Kidney (tissue), 22 donors: ENCODE measurements at places on chromosomes 3 and 15. TPM values are rescaled to one million over a fixed set of nuclear protein-coding genes. Genes with fewer than 3 reads are reported as not detected.

- no peak for DNase-seq
Observed at GRCh38 chr15:39777496-39777895, 5.1 kb downstream of the FSIP1 start.

DNA sequence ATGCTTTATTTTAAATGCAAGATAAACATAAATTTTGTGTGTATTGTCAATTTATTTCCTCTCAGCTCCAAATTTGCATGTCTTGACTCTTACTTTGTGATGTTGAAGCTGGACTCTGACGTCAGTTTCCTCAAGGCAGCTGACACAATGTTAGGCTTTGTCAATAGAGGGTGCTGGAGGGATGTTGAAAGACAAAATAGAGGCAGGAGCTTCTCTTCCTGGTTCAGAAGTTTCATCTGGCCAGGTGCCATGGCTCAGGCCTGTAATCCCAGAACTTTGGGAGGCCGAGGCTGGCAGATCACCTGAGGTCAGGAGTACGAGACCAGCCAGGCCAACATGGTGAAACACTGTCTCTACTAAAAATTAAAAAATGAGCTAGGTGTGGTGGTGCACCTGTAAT is 408.6 kb downstream of the GBE1 start:
- peak; percentile 4 for DNase-seq

Gene LMAN1L
- total RNA-seq, result not detected

Gene FYCO1
- 39.1 TPM for total RNA-seq

- DNase-seq, result no peak
Observed at GRCh38 chr3:125200731-125201139, 11.8 kb downstream of the SLC12A8 start.

Gene RARRES1
- total RNA-seq, result 94.0 TPM

DNA sequence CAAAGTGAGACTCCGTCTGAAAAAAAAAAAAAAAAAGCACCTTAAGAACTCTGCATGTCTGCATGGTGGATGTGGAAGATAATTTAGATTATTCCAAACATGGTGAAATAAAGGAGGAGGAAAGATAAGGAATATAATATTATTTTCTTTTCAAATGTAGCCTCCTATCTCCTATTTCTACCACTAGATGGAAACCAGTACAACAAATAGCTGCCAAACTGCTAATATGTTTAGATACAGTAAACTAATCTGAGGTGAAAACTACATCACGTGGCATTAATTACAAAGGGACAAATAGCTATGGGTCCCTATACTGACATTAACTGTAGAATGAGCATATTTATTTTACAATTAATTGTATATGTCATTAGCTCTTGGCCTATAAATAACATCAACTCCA is 197.8 kb downstream of the TBC1D5 start:
- no peak for DNase-seq

GRCh38 chr15:70672081-70672480 is 91.3 kb downstream of the UACA start:
- DNase-seq, result no peak

Gene AEN
- 17.4 TPM for total RNA-seq

- DNase-seq, result no peak
Observed at GRCh38 chr3:179304605-179305004, 18.2 kb upstream of the ZNF639 start.

- no peak for DNase-seq
Observed at GRCh38 chr3:177135841-177136492, 61.3 kb downstream of the TBL1XR1 start.

- DNase-seq, result no peak
Observed at GRCh38 chr15:57306944-57307411, 69.3 kb upstream of the CGNL1 start.

DNA sequence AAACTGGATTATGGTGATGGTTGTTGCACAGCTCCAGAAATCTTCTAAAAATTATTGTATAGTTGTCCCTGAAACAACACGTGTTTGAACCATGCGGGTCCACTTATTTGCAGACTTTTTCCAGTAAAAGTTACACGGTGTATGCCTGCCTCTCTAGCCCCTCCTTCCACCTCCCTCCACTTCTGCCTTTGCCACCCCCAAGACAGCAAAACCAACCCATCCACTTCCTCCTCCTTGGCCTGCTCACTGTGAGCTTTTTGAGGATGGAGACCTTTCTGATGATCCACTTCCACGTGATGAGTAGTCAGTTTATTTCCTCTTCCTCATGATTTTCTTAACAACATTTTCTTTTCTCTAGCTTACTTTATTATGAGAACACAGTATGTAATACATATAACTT is 5.4 kb downstream of the CYFIP1 start:
- no peak for DNase-seq

Gene RAF1
- 79.6 TPM for total RNA-seq

Gene WDR49
- total RNA-seq, result 1.0 TPM

GRCh38 chr3:146148468-146148931 is 12.5 kb downstream of the PLOD2 start:
- no peak for DNase-seq

Gene SKIL
- total RNA-seq, result 68.2 TPM

Gene ADPRH
- 15.0 TPM for total RNA-seq

DNA sequence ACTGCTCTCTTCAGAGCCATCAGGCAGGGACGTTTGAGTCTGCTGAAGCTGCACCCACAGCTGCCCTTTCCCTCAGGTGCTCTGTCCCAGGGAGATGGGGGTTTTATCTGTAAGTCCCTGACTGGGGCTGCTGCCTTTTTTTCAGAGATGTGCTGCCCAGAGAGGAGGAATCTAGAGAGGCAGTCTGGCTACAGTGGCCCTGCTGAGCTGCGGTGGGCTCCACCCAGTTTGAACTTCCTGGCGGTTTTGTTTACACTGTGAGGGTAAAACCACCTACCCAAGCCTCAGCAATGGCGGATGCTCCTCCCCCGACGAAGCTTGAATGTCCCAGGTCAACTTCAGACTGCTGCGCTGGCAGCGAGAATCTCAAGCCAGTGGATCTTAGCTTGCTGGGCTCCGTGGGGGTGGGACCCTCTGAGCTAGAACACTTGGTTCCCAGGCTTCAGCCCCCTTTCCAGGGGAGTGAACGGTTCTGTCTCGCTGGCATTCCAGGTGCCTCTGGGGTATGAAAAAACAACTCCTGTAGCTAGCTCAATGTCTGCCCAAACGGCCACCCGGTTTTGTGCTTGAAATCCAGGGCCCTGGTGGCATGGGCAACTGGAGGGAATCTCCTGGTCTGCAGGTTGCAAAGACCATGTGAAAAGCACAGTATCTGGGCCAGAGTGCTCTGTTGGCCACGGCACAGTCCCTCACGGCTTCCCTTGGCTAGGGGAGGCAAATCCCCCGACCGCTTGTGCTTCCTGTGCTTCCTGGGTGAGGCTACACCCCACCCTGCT is 21.1 kb upstream of the ST6GAL1 start:
- DNase-seq, result peak; percentile 32

- peak; percentile 74 for DNase-seq
Observed at GRCh38 chr15:70488002-70488605, 275.3 kb downstream of the UACA start.

GRCh38 chr3:156619376-156619775 is 55.0 kb upstream of the TIPARP start:
- DNase-seq, result no peak

Gene SST
- total RNA-seq, result not detected

- no peak for DNase-seq
Observed at GRCh38 chr3:159624616-159625015, 364.0 kb upstream of the IL12A start.

Gene AMT
- total RNA-seq, result 15.2 TPM

- no peak for DNase-seq
Observed at GRCh38 chr3:121883507-121883906, 10.7 kb upstream of the SLC15A2 start.

- DNase-seq, result peak; percentile 75
Observed at GRCh38 chr3:158790901-158791589, 10.8 kb upstream of the MFSD1 start.

Gene THAP10
- total RNA-seq, result 3.5 TPM

DNA sequence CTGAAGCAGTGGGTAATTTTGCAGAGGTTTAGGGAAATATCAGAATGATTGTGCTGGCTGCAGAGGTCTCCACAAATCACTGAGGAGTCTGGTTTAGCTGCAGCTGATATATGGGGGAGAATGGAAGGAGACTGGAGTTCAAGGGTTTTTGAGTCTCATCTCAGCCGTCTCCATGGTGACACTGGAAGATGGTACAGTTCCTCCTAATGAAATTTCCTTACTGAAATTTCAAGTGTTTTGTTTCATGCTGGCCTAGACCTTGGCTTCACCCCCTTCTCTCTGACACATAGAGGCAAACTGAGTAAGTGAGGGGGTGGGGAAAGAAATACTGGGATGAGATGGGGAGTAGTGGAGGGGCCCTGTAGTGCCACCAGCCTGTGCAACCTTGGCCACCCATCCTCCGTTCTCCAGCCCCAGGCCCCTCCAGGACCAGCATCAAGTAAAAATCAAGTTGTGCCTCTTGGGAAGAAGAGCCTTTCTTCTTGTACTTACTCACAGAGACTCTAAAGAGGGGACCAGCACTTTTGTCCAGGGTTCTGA is 17.8 kb upstream of the MORF4L1 start:
- no peak for DNase-seq

Gene INKA1
- 6.3 TPM for total RNA-seq

Gene MST1R
- total RNA-seq, result 29.6 TPM

DNA sequence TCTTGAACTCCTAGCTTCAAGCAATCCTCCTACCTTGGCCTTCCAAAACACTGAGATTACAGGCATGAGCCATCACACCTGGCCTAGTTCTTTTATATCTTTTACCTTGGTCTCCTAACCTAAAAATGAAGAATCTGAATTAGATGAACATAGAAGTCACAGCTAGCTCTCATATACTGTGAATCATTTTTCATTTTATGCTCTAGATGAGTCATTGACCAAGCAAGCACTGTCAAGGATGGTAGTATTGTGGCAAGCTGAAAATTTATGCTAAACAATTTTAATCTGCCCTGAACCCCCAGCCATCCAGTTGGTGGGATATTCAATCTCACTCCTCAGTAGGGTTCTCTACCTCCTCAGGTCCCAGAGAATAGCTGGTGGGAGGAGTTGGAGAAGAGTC is 48.3 kb upstream of the DNAJC13 start:
- DNase-seq, result no peak

Gene FSD2
- total RNA-seq, result not detected

- DNase-seq, result no peak
Observed at GRCh38 chr15:51403946-51404695, 62.7 kb downstream of the GLDN start.

Gene KIF23
- 2.5 TPM for total RNA-seq

Gene ILDR1
- 17.7 TPM for total RNA-seq

DNA sequence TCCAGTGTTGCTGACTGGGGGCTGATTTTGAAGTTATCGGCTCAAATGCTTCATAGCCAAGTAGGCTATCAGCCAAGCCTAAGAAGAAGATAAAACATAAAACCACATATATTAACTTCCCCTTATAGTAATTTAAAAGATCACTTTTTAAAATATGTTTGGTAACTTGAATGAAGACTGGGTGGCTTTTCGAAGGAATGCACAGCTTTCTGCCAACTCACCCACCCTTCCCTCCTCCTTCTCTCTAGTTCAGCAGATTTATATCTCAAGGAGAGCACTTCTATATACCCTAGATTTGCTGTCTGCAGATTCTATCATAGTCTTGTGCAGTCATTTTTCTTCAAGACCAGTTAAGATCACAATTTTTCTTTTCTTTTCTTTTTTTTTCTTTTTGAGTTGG is 189.4 kb upstream of the CHRM5 start:
- no peak for DNase-seq

DNA sequence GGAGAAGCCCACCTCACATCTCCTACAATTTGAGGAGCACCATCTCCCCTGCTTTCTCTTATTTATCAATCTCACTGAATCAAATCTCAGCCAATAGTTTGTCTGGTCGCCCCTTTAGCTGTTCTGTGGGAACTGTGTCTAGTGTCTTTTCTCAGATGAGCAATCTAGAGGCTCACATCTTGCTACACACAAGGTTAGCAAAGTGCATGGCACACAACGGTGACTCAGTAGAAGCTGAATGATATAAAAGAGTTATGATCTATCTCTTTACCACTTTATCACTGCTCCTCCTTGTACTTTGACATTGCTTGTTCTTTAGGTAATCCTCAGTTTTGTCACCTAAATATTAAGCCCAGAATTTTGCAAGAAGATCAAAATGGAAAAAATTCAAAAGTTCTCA is 16.8 kb upstream of the COLQ start:
- DNase-seq, result no peak
